ENCODE measurements at places on chromosomes 3 and 15.

- DNase-seq, result no peak
These were observed 48.8 kb downstream of the PDZRN3 start for GRCh38 chr3:73575953-73576352.

DNA sequence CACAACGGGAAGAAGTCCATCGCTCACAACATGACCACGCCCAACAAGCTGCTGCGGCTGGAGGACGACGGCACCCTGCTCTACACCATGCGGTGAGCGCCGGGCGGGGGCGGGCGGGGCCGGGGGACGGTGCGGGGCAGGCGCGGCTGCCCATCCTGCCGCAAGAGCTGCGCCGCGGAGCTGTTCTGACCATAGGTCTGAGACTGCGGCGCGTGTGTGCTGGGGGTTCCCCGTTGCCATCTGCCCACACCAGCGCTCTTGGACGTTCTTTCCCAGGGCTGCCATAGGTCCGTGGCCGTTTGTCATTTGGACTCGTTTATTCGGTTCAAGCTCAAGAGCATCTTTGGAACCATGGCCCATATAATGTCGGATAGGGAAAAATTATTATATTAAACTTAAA, 16.6 kb downstream of the GABRA5 start:
- no peak for DNase-seq

- no peak for DNase-seq
These were observed 513.1 kb upstream of the CBLB start for GRCh38 chr3:106381939-106382335.

GRCh38 chr15:95520511-95520910, 810.0 kb upstream of the NR2F2 start:
- no peak for DNase-seq

DNA sequence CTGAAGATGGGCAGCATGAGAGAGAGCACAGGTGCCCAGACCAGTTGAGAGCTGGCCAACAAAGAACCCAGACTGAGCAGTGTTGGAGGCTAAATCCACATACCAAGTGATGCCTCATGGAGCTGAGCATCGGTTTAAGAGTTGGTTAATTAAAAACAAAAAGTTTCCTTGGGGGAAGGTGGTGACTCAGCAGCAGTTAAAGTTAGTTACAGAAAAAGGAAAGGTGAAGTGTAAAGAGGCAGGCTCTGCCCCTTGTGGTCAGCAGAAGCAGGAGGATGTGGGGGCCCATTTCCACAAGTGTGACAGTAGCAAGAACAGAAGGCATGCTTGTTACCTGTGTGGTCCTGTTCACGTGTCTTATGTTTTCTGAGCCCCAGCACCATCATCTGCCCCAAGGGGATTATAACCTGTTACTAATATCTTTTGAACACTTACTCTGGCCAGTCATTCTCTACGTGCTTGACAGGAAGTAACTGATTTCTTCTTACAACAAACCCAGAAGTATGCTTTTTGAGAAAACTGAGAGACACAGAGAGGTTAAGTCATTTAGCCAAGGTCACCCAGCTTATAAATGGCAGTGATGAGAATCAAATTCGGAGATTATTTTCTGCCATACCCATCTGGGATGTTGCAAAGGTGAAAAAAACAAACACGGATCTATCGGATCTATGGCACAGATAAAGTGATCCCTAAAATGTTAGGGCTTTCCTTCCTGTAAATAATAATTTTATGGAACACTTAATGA, 91.0 kb downstream of the EPHB1 start:
- DNase-seq, result no peak

DNA sequence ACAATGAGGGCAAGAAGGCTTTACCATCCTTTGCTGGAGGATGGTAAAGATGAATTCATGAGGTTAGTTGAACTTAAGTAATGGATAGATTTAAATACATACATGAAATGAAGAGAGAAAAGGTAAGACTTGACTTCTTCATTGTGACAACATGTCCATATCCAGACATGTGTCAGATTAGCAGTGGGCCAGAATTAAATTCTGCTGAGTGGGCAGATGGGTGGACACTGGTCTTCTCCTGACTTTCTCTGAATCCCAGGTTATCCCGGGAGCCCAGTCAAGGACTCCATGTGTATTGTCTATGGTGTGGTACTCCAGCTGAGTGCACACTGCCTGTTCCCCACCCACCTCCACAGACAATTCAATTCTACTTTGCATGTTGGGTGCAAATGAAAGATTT, 603.1 kb downstream of the NLGN1 start:
- no peak for DNase-seq

DNA sequence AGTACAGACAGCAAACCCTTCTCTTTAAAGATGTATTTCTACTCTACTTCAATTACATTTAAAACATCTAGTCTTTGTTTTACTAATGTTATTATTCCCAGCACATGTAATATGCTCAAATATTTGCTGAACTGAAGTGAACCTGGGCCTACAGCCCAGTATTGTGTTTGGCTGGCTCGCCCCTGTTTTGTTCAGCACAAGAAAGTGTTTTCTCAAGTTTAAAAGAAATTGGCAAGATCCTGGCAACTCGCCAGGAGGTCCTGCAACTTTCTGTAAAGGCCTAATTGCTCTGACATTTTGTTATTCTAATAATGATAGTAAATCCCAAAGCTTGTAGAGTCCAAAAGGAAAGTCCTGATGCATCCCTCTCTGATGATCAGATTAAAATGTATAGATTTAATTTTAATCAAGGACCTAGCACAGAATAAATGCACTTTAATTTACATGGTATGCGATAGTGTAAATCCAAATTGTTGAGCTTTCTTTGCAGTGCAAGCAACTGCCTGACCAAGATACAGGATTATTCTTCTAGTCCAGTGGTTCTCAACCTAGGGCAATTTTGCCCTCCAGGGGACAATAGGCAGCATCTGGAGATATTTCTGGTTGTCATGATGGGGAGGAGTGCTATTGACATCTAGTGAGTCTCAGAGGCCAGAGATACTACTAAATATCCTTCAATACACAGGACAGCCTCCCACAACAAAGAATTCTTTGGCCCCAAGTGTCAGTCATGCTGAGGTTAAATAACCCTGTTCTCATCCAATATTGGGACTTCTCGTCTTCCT, 35.7 kb upstream of the TMOD3 start:
- DNase-seq, result peak; percentile 34

- no peak for DNase-seq
These were observed 537.4 kb downstream of the TUSC7 start for GRCh38 chr3:117246771-117247555.

- DNase-seq, result no peak
These were observed 10.7 kb downstream of the CCDC32 start for GRCh38 chr15:40554161-40554525.

DNA sequence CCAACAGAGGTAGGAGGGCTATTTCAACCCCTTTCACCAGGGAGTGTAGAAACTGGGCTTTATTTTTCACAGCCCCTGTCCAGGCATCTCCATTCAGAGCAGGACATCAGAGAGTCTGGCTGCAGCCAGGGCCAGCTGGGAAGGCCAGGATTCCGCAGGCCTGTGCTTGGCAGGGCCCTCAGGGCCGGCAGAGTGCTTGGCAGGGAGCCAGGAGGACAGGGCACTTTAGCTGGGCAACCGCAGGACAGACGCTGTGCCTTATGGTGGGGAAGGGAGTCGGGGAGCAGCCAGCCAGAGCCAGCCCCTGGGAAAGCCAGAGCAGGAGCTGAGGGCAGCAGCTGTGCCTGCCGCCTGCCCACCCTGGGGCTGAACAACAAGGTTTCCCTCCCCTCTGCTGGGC, 34.5 kb upstream of the IQCF6 start:
- DNase-seq, result peak; percentile 38

- no peak for DNase-seq
These were observed 62.5 kb upstream of the SLCO2A1 start for GRCh38 chr3:134092208-134092701.

DNA sequence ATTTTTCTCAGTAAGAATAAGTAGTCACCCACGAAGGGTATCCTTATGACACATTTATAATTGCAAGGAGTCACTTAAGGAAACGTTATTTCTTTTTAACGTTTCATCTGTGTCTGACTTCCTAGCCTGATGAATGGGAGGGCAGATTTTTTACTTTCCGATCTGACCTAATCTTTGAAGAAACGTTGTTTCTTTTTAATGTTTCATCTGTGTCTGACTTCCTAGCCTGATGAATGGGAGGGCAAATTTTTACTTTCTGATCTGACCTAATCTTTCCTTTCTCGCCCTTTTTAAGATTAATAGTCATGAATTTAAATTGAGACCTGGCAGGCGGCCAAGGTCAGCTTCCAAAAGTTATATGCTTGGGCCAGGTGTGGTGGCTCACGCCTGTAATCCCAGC, 3.0 kb upstream of the KLHL6 start:
- DNase-seq, result no peak

DNA sequence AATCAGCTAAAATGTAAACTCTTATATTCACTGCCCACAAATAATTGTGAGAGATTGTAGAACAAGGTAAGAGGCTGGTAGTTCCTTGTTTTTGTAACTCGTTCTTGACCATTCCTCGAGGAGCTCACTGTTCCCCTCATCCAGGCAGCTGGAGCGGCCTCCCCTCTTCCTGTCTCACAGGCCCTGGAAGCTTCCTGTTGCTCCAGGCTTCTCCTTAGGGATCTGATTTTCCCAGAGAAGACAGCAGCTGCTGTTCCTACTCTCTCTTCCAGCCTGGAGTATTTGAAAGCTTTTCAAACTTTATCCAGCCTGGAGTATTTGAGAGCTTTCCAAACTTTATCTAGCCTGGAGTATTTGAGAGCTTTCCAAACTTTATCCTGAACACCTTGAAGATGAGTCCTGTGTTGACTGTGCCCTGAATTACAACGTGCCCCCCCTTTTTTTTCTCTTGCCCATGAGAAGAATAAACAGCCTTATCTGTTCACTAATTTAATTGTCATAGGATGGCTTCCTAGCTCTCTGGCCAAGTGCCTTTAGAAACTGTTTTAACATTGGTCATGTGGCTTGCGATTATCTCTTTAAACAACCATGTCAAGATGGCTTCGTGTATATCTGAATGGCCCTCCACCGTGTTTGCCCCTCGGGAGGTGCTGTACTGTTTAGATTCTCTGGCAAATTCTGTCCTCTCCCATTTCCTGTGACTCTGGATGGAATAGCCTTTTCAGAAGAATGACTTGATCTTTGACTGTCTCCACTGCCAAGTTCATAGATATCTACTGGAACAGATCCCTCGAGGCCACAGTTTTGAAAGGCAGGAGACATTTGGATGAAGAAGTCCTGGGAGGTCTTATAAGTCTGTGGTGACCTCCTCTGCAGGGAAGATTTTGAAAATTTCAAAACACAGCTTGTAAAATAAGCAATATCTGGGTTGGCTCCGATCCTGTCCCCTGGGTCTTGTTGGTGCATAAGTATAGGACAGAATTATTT, 4.8 kb downstream of the ADAMTSL3 start:
- no peak for DNase-seq

DNA sequence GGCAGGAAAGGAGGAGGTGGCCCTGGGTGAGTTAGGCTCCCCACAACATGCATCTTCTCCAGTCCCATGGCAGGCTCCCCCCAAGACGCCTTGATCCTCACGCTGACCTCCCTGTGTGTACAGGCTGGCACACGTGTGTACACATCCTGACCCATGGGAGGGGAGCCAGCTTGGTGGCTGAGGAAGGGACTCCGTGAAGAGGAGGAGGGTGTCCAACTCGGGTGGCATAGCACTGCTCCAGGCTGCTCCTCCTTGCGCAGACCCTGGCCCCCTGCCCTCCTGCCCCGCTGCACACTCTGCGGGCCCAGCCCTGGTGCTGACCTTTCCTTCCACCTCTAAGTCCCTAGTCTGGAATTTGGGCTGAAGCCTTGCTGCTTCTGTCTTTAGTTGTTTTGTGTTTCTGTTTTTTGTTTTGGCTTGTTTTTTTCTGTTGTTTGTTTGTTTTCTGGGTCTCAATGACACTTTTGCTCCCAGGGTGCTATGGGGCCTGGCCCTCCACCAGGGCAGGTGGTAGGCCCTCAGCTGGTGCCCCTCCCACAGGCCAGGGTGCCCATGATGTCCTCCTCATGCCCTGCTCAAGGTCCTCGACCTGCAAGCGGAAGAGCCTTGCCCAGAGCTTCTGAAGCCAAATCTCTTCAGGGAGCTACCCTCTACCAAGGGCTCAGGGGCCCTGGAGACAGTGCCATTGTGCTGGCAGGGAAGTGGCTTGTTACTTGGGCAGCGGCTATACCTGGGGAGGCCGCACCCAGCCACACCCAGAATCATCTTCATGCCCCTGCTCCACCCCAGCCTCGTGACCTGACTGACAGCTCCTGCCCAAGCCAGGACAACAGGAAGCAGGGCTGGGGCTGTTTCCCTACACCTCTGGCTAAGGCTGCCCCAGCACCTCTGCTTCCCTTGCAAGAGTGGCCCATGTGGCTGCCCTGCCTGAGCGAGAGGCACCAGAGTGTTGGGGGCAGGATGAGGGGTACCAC, 5.1 kb downstream of the EPHB3 start:
- no peak for DNase-seq

- DNase-seq, result no peak
These were observed 72.0 kb upstream of the KLF13 start for GRCh38 chr15:31254431-31255175.
